Right ventricle myocardium inferior (tissue), 1 donor: ENCODE measurements at places on chromosomes 5 and 9. TPM values are rescaled to one million over a fixed set of nuclear protein-coding genes. Genes with fewer than 3 reads are reported as not detected.

DNA sequence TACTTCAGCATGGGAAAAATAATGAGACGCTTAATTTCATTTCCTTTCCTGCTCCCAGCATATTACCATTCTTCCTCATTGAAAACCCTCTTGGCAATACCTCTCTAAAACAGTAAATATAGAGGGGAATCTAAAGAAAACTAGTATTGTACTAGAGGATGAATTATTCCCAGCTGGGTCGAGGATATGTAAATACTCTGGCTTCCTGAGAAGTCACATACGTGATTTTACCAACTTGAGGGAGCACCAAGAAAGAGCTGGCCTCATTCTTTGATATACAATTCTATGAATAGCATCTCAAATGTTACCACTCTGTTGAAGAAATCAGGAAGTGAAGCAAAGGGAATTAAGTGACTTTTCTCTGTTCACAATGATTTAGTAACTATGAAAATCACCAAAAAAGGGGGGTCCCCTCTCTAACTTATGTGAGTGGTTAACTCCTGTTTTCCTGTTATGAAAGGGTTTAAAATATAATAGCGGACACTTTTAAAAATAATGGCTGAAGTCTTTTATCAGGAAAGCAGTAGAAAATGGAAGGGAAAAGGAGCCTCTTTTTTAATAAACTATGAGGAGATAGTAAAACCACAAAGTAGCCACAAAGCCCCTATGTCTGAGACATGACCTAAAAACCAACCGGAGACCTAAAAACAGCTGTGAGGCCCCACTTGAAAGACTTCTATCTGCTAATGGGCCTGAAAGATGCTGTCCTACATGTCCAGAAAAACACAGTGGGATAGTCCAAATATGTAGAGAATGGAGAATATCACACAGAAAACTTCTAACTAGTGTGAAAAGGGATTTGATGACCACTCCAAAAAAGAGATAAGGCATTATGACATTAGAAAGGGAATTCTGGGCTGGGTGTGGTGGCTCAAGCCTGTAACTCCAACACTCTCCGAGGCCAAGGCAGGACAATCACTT, 42.6 kb downstream of the LPAR1 start:
- no peak for DNase-seq

GRCh38 chr5:53826504-53826903, 266.1 kb downstream of the NDUFS4 start:
- DNase-seq, result no peak

DNA sequence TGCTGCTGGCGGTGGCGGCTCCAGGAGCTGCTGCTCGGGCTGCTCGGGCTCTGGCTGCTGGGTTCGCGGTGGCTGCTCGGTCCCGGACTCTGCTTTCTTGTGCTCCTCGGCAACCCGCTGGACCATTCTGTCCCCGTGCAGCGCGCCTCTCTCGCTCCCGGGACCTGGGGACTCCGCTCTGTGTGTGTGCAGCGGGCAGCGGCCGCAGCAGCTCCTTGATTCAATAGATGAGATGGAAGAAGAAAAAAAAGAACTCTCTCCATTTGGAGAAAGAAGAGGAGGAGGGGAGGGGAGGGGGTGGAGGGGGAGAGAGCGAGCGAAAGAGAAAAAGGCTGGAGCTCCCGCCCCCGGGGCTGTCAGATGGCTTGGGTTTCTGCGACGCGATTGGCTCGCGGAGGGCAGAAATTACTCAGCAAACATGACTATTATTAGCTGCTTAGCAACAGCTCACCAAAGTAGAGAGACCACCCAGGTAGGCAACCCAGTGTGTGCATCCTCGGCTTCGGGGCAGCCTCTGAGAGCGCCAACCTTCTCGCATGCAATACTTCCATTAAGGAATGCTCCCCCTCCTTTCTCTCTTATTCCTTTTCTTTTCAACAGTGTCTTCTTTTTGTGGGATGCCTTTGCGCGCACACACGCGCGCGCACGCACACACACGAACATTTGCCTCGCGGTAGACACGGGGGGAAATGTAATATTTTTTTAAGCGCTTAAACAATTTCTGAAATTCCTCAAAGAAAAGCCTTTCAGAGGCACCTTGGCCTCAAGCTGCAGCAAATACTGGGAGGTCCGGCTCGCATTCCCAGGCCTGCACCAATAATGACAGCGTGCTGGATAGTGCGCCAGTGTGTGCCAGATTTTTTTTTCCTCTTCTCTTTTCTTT, 7.6 kb downstream of the PTCH1 start:
- peak; percentile 90 for DNase-seq

DNA sequence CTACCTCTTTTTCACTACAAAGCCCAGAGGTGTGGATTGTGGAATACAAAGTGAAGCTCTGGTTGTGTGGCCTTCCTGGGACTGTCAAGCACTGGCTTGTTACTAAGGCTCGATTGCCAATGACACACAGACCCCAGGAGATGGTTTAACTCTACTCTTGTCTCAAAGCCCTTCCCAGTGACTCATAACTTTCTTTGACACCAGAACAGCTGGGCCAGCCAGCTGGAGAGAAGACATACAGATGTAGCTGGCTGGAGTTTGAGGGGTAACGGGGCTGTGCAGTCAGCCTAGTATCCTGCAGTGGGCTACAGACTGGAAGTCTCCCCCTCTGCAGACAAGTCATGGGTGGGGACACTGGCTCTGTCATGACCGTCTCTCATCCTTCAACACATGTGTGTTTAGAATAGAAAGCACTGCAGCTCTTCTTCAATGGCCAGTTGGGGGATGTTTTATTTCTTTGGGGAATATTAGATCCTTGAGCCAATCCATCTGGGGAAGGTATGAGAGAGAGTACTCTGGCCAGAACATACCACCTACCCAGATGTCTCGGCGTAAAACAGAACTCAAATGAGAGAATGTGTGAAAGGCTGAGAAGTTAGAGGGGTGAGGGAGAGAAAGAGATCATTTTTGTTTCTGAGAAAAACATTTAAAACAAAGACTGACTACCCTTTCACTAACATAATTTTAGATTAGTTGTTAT, 53.3 kb downstream of the SEMA6A start:
- peak; percentile 79 for DNase-seq

The IL13 gene
- not detected for total RNA-seq

The PARP8 gene
- total RNA-seq, result 7.7 TPM

The TAF11L8 gene
- total RNA-seq, result not detected

The GBGT1 gene
- 8.2 TPM for total RNA-seq

- DNase-seq, result no peak
These were observed 25.2 kb upstream of the FRMD3 start for GRCh38 chr9:83563360-83563759.

DNA sequence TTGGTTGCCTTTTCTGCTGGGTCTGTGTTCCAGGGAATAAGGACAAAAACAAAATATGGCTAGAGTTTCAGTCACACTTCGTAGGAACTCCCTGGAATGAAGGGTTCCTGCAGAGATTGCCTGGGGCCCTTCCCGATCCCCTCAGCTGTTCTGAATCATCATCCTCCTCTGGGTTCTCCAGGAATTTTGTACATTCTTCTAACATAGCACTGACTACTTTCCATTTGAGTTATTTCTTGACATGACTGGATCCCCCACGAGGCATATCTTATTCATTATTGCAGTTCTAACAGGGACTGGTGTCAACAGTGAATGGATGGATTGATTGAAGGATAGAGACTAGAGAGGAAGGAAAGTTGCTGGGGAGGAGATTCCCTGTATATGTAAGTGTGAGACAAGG, 49.2 kb upstream of the TNC start:
- no peak for DNase-seq

GRCh38 chr5:3345195-3345594, 250.4 kb upstream of the IRX1 start:
- DNase-seq, result no peak

DNA sequence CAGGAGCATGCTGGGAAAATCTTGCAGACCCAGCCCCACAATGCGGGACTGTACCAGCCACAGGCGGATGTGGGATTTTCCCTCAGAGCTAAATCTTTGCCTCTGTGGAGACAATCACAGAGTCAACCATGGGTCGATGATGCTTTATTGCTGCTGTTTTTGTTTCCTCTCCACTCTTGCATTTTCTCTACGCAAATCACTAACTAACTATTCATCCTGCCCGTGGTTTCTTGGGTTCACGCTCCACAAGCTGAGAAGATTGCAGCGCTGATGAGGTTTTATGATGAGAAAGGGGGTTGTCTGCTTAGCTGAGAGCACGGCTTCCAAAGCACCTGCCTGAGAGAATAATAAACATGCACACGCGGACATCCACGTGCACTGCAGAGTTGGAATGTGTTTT, 500.2 kb upstream of the ADAMTS16 start:
- DNase-seq, result no peak

DNA sequence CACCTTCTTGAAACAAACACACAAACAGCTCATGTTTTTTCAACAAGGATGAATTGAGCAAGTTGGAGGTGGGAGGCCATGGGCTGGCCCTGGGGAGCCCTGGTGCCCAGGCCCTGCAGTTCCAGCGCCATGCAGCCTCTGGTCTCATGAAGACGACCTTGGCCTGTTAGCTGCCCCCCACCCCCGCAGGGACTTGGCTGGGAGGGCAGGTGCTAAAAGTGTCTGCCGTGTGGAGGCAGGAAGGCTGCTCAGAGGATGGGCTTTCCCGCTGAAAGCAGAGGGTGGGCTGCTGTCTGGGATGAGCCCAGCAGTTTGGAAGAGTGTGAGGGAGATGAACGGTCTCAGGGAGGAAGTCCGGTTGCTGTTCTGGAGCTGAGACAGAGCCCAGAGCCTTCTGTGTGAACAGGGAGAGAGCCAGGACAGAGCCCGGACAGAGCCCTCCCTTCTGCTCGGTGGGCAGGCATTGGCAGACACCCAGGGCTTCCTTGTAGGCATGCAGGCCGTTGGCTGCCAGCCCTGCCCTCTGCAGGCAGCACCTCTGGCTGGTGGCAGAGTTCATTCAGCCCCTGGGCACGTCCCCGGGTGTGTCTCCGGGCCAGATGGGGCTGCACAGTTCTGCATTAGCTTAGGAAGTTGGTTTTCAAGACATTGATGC, 18.7 kb downstream of the ROPN1L start:
- peak; percentile 91 for DNase-seq

DNA sequence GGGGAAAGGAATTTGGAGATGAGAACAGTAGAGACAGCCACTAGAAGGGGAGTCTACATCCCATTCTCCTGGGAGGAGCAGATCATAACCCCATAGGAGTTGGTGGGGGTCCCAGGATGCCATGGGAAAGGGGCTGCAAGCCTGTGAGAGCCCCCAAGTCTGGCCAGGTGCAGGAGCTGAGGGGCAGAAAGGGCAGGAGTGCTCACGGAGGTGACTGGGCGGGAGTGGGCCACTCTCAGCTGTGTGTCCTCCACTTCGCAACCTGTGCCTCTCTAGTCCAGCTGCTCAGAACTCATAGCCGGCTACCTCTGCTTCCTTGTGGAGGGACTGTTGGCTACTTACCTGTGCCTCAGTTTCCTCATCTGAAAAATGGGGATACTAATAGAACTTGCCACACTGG, 263.9 kb downstream of the FSTL4 start:
- DNase-seq, result no peak

- no peak for DNase-seq
These were observed 2.5 kb downstream of the PTPDC1 start for GRCh38 chr9:94086486-94087345.

DNA sequence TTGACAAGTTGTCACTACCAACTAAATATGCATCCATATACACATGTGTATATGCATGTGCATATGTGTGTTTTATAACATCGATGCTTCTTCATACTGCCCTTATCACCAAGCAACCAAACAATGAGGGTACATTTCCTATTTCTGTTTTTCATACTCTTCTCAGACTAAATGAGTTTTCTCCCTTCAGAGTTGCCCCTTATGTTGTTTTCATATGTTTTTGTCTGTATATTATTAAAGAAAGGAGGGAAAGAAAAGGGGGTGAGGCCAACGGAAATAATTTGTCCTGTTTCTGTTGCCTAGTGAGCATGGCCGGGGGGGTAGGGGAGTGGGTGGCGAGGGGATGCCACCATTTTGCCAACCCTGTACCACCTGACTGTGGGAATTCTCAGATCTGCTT, 28.8 kb upstream of the NFIB start:
- DNase-seq, result no peak

The ITK gene
- total RNA-seq, result 0.51 TPM

- no peak for DNase-seq
These were observed 236.5 kb upstream of the TRIM32 start for GRCh38 chr9:116450378-116451139.

The LEAP2 gene
- 1.1 TPM for total RNA-seq

DNA sequence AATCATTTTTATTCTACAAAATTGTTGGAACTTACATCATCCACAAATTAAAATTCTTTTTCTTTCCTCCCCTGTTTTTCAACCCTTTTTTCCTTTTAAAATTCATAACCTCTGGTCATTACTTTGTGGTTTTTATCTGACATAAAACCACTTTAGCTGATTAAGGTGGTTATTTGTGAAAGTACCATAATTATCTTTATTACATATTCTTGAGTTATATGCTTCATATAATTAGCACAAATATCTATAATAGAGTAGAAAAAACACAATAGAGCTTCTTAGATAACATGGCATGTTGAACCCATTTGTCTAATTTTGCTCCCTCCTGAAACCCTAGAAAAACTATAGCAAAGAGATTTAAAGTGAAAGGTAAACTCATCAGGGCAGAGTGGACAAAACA, 22.9 kb upstream of the PPIC start:
- no peak for DNase-seq

DNA sequence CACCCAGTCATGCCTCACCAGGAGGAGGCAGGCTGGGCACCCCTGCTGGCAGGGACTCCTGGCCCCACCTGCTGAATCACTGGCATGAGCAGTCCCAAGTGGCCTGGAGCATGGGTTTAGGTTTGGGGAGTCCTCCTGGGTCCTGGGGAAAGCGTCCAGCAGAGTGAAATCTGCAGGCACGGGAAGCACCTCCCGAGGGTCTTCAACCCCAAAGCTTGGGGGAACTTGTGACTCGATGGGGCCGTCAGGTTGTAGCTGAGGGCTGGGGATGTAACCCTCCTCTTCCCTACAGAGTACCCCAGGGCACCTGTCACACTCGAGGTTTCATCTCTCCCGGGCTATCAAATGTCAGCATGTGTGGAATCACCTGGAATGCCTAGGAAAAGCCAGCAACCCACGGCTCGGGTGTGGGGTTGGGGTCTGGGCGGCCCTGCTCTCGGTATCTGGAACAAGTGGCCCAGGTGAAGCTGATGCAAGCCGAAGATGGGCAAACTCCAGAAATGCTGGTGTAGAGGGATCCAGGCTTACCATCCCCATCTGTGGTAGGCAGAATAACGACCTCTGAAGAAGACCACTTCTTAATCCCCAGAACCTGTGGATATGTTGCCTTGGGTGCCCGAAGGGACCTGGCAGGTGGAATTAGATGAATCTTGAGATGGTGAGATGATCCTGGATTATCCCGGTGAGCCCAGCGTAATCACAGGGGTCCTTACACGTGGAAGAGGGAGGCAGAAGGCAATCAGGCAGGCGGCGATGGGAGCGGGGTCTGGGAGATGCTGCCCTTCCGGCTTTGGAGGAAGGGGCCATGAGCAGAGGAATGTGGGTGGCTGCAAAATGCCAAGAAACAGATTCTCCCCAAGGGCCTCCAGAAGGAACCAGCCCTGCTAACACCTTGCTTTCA, 6.1 kb upstream of the RASGEF1C start:
- DNase-seq, result no peak

DNA sequence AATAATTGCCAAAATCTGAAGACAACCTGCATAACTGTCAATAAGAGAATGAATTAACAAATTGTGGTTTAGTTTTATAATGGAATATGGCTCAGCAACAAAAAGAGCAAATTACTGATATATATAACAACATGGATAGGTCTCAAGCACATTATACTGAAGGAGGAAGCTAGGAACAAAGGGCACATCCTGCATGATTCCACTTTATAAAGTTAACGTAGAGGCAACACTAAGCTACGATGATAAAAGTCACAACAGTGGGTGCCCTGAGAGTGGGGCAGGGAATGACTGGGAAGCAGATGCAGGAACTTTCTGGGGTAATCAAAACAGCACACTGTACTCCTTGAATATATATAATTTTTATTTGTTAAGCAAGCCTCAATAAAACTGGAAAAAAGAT, 165.2 kb downstream of the RMI1 start:
- DNase-seq, result no peak
